H1 (cell line): ENCODE measurements at places on chromosomes 6 and 20. TPM values are rescaled to one million over a fixed set of nuclear protein-coding genes. Genes with fewer than 3 reads are reported as not detected.

DNA sequence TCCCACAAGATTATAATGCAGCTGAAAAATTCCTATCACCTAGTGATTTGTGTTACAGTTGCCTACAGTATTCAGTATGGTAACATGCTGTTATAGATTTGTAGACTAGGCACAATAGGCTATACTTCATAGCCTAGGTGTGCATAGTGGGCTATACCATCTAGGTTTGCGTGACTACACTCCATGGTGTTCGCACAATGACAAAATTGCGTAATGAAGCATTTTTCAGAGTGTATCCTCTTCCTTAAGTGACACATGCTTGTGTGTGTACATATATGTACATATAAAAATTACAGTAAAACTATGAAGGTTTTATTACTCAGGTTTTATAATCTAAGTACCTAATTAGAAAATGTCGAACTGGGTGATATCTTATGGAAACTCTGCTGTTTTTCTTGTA lies 133.0 kb downstream of the FARS2 start:
- DNase-seq = no peak

DNA sequence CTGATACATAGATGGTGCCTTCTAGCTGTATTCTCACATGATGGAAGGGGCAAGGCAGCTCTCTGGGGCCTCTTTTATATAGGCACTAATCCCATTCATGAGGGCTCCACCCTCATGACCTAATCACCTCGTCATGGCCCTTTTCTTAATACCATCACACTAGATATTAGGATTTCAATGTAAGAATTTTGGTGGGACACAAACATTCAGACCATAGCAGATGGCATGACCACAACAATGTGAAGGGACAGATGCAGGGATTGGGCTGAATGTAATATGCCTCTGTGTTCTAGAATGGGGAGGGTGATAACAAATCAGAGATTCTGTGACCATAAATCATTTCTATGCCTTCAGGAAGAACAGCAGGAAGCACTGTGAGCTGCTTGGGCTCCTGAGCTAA lies 145.8 kb downstream of the LCA5 start:
- DNase-seq = no peak

GRCh38 chr6:108133594-108134179 lies 32.1 kb upstream of the NR2E1 start:
- peak; percentile 79 for DNase-seq

GRCh38 chr6:28206928-28207509 lies 18.1 kb upstream of the ZSCAN9 start:
- no peak for DNase-seq

DNA sequence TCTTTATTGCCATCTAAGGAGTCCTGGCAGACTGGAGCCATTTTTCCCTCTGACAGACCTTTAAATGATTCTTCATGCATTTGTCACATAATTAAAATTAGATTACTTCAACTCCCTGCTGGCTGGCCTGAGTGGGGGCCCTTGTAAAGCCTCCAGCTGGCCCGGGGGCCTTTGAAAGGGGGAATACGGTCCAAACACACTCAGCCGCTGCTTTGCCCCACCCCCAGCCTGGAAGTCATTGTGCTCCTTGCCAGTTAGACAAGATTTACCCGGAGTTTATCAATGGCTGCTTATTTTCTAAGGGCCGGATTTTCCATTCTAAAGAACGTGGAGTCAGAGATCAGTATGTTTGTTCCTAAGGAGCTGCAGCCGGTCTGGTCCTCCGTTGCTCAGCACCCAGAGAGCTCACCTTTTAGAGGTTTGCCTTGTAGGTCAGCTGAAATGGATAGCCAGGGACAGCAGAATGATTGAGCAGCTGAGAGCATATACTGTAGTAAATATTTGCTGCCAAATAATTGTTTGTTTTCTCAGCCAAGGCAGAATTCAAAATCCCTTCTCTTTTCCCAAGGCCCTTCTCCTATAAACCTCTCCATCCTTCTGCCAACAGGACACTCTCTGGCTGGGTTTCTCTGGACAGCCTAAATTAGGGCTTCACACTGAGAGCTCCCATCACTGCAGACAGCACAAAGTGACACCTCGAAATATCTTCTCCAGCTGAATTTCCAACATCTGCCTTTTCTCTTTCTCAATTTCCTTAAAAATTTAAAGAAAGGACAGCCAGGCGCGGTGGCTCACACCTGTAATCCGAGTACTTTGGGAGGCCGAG lies 68.4 kb upstream of the RBM24 start:
- DNase-seq = no peak

DNA sequence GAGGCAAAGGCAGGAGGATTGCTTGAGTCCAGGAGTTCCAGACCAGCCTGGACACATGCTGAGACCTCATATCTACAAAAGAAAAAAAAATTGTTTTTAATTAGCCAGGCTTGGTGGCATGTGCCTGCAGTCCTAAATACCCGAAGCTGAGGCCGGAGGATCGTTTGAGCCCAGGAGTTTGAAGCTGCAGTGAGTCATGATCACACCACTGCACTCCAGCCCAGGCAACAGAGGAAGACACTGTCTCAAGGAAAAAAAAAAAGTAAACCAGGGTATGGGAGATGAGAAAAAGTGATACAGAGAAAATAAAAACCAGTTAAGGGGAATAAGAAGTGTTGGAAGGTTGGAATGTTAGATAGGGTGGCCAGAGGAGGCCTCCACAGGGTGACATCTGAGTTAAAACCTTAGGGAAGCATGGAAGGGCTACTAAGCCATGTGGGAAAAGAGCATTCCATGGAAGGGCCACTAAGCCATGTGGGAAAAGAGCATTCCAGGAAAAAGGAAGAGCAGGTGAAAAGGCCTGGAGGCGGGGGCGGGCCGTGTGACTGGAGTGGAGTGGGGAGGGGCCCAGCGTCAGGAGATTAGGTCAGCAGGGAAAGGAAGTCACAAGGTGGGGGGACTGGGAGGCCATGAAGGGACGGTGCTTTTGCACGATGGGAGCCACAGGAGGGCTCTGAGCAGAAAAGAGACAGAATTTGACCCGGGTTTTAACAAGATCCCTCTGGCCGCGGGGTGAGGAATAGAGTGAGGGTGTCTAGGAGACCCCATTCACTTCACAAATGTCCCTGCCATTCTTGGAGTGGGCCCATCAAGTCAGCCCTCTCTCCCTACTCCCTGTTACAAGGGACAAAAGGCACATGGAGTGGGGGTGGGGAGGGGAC lies 18.3 kb downstream of the CPNE5 start:
- DNase-seq = no peak

DNA sequence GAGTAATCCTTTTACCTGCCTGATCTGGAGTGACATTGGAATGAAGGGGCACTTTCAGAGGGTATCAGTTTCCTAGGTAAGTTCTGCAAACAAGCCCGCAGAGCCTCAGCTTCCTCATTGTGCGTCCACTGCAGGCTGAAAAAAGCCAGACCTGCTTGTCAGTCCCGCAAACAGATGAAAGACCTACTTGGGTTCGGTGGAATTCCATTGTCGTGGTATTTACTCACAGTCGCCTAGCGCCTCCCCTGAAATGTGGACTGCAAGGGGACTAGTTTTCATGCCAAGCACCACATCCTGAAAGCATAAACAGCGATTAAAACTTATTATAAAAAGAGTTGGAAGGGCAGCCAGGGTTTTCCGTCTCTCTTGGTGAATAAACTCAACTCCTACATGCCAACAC lies 121.5 kb downstream of the PAX1 start:
- no peak for DNase-seq

GRCh38 chr6:83313882-83314281 lies 117.0 kb downstream of the ME1 start:
- no peak for DNase-seq

GRCh38 chr6:41182069-41183034 lies 18.6 kb downstream of the TREML2 start:
- no peak for DNase-seq

- DNase-seq = no peak
Measured at GRCh38 chr20:52295556-52295955, 104.0 kb upstream of the ZFP64 start.

GRCh38 chr20:41119614-41120561 lies 17.5 kb upstream of the PLCG1 start:
- no peak for DNase-seq

- DNase-seq = no peak
Measured at GRCh38 chr6:23728707-23729106, 397.3 kb upstream of the NRSN1 start.

DNA sequence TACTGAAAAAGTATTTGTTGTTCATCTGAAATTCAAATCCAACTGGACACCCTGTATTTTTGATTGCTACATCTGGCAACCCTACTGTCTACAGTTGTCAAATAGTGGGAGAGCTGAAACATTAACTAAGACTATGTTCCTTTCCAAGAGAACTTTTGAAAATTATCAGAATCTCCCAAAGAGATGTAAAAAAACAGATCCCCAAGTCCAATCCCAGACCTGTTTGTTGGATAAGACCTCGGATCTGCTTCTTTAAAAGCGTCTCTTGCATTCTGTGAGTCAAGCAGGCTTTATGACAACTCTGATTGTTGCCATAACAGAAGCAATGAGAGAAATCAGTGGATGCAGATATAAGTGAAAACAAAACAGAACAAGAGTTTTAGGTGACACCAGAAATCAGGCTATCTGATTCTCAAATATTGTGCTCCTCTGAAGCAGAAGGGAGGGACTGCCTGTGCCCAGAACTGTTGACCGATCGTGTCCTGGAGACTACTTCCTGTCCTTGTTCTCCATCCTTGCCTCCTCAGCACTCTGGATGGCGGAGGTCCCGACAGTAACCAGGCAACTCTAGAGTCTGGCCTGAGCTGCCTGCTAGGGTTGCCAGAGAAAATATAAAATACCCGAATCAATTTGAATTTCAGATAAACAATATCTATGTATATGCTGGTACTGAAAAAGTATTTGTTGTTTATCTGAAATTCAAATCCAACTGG lies 853.8 kb downstream of the MAFB start:
- no peak for DNase-seq

DNA sequence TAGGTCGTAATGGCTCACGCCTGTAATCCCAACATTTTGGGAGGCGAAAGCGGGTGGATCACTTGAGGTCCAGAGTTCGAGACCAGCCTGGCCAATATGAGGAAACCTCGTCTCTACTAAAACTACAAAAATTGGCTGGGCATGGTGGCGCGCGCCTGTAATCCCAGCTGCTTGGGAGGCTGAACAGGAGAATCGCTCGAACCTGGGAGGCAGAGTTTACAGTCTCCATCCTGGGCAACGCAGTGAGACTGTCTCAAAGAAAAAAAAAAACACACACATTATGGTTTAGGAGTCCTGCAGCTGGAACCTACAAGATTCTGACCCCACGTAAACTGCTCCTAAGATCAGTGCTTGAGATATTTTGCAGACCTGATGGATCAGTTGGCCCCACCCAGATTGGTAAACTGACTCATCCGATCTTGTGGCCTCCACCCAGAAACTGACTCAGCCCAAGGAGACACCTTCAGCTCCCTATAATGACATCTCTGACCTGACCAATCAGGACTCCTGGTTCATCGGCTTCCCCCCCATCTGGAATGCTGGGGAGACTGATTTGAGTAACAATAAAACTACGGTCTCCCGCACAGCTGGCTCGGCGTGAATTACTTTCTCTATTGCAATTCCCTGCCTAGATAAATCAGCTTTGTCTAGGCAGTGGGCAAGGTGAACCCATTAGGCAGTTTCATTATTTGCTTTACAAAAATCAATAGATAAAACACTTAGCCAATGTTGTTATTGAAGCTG lies 96.2 kb upstream of the BTN3A2 start:
- DNase-seq = peak; percentile 73

- no peak for DNase-seq
Measured at GRCh38 chr20:59823491-59824259, 109.8 kb downstream of the SYCP2 start.

- DNase-seq = no peak
Measured at GRCh38 chr6:106782536-106783285, 153.3 kb downstream of the QRSL1 start.

DNA sequence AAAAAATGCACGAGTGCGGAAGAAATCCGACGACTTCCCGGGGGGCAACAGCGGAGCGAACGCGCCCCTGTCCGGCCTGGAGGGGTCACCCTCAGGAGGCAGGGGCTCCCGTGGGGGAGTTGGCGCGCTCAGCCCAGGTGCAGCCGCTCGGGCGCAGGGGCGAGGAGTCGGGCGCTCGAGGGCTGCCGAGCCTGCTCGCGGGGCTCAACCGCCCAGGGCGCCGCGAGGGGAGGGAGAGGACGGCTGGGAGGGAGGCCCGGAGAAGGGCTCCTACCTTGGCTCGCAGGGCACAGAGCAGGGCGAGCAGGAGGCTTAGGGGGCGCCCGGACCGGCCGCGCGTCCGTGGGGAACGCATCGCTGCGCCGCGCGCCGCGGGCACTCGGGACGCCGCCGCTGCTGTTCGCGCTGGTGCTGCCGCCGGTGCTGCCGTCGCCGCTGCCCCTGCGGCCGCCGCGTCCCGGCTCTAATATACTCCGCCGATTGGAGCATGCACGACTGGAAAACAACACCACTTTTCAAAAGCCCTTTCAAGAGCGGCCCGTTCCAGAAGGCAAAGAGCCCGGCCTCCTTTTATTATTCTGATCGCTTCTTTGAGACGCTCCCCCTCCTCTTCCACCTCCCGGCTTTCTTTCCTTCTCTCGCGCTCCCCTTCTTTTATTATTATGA lies 490 bp downstream of the JAG1 start:
- DNase-seq = no peak

The GPSM3 gene
- 9.8 and 10.6 TPM in 2 replicates for polyA plus RNA-seq

The PCK1 gene
- polyA plus RNA-seq = not detected in 2 replicates

The CST7 gene
- polyA plus RNA-seq = not detected in 2 replicates
